Calu3 (cell line): ENCODE measurements at places on chromosomes 4 and X. TPM values are rescaled to one million over a fixed set of nuclear protein-coding genes. Genes with fewer than 3 reads are reported as not detected.

Gene KLKB1
- 2.6 and 2.9 TPM in 2 replicates for total RNA-seq

DNA sequence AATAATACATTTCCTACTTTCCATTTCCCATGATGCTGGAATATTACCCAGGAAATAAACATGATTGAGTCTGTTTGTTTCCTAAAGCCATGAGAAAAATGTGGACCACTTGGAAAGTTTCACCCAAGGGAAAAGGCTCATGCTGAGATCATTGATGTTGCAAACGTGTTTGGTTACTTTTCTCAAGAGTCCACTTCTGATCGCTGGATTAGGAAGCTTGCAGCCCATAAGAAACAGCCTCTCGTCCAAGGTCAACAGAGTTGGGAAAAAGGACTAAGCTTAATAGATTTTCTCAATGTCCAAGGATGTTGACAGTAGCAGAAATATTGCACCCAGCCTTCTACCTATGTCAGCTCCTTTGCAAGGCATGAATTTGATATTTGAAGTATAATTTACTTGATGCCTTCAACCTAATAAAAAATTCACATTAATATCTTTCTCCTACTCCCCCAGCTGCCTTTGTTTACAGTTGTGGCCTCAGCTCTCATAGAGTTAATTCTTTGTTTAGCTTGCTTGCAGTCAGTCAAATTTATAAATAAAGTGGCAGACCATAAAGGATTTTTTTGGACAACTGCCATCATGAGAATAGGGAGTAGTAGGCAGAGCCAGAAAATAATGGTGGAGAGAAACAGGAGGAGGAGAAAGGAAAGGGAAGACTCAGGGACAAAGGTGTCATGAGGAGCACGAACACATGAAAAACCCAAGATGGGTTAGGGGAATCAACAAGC lies 65.6 kb upstream of the BLTP1 start:
- H3K4me1 ChIP-seq: no peaks in the 10 kb centered on the region
- peaks cover 8% of the 10 kb centered on the region for H3K27me3 ChIP-seq
- DNase-seq: no peak
- H3K36me3 ChIP-seq: no peaks in the 10 kb centered on the region
- no peak overlapping the region for H3K27ac ChIP-seq

Gene NHS
- total RNA-seq: 14.7 and 19.5 TPM in 2 replicates

GRCh38 chr4:163195247-163195765 lies 28.6 kb upstream of the NAF1 start:
- H3K27me3 ChIP-seq: no peaks in the 10 kb centered on the region
- H3K36me3 ChIP-seq: no peaks in the 10 kb centered on the region
- H3K27ac ChIP-seq: no peak overlapping the region

GRCh38 chr4:23890369-23891063 lies 669 bp upstream of the PPARGC1A start:
- peak overlapping the region; percentile 88 for H3K4me3 ChIP-seq
- peaks cover 21% of the 10 kb centered on the region for H3K4me1 ChIP-seq
- peak overlapping the region; percentile 57 for H3K27ac ChIP-seq
- no peaks in the 10 kb centered on the region for H3K27me3 ChIP-seq
- peaks cover 29% of the 10 kb centered on the region for H3K36me3 ChIP-seq
- DNase-seq: no peak

- H3K27me3 ChIP-seq: no peaks in the 10 kb centered on the region
- H3K4me1 ChIP-seq: no peaks in the 10 kb centered on the region
- no peak overlapping the region for H3K4me3 ChIP-seq
- no peak overlapping the region for H3K27ac ChIP-seq
- no peaks in the 10 kb centered on the region for H3K36me3 ChIP-seq
- DNase-seq: no peak
Observed at GRCh38 chr4:153409924-153410501, 56.1 kb upstream of the TMEM131L start.

Gene SASH3
- not detected in 2 replicates for total RNA-seq

GRCh38 chr4:104716584-104716983 lies 221.9 kb upstream of the CXXC4 start:
- H3K4me1 ChIP-seq: no peaks in the 10 kb centered on the region
- no peak for DNase-seq
- H3K36me3 ChIP-seq: no peaks in the 10 kb centered on the region
- no peak overlapping the region for H3K27ac ChIP-seq
- H3K4me3 ChIP-seq: no peak overlapping the region

DNA sequence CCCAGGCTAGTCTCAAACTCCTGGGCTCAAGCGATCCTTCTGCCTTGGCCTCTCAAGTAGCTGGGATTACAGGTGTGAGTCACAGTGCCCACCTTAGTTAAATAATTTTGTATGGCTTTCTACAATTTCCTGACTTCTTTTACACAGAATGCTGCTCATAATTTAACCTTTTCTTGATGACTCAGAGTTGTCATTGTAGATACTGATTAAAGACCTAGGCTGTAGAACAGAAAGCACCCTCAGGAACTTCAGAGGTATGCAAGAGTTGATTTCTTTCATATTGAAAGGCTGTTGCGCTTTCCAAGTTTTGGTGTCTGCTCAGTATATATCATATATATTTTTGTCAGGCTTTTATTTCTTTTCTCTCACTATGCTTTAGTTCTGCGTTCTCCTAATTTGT lies 21.1 kb upstream of the GPR34 start:
- peaks cover 8% of the 10 kb centered on the region for H3K36me3 ChIP-seq
- no peak overlapping the region for H3K4me3 ChIP-seq
- H3K4me1 ChIP-seq: peaks cover 48% of the 10 kb centered on the region
- DNase-seq: no peak

DNA sequence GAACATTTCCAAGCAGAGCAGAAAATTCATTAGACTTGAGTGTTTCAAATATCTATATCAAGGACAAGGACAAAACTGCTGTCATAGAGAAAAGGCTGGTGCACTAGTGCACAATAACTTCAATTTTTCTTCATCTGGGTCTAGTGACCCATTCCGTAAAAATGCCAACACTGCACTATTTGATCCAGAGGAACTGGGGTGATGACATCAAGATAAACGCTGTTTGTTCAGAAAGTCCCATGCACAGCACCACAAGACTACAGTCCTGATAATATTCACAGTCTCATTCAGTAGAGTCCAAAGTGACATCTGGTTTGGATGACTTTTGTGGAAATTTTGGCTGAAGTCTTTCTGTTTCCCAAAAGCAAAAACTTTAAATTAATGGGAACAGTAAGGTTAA lies 303.5 kb upstream of the GALNT7 start:
- no peak overlapping the region for H3K27ac ChIP-seq
- no peak overlapping the region for H3K4me3 ChIP-seq
- no peaks in the 10 kb centered on the region for H3K4me1 ChIP-seq
- H3K27me3 ChIP-seq: no peaks in the 10 kb centered on the region

Gene XAGE1A
- not detected in 2 replicates for total RNA-seq

DNA sequence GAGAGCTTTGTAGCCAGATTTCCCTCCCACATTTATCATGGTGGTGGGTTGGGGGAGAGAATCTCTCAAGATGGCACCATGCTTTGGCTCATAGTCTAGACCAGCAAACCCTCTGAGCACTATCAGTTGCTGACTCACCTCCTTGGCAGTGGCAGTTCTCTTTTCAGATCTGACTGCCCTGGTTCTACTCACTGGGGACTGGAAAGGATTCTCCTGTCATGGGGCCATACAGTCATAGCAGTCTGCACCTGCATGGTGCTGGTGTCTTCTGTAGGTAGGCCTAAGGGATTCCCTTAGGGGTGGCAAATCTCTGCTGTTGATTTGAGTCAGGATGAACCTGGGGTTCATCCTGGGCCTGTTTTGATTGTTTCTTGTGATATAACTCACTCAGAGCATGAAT lies 2.6 kb downstream of the TEX13B start:
- DNase-seq: no peak
- no peak overlapping the region for H3K4me3 ChIP-seq
- no peaks in the 10 kb centered on the region for H3K36me3 ChIP-seq
- no peak overlapping the region for H3K27ac ChIP-seq
- H3K4me1 ChIP-seq: no peaks in the 10 kb centered on the region

- H3K4me1 ChIP-seq: no peaks in the 10 kb centered on the region
- DNase-seq: no peak
- peak overlapping the region; percentile 55 for H3K4me3 ChIP-seq
- peaks cover 83% of the 10 kb centered on the region for H3K27me3 ChIP-seq
- H3K27ac ChIP-seq: no peak overlapping the region
Observed at GRCh38 chr4:4386296-4386735, 586 bp upstream of the NSG1 start.

Gene HPGD
- total RNA-seq: 4.0 and 4.5 TPM in 2 replicates

- H3K36me3 ChIP-seq: no peaks in the 10 kb centered on the region
- H3K27me3 ChIP-seq: no peaks in the 10 kb centered on the region
- H3K4me3 ChIP-seq: no peak overlapping the region
- no peaks in the 10 kb centered on the region for H3K4me1 ChIP-seq
Observed at GRCh38 chrX:109374262-109374960, 107.5 kb downstream of the GUCY2F start.

- H3K4me3 ChIP-seq: no peak overlapping the region
- no peaks in the 10 kb centered on the region for H3K27me3 ChIP-seq
- H3K36me3 ChIP-seq: peaks cover 22% of the 10 kb centered on the region
- no peak overlapping the region for H3K27ac ChIP-seq
- peaks cover 40% of the 10 kb centered on the region for H3K4me1 ChIP-seq
Observed at GRCh38 chr4:184380707-184381106, 93.6 kb downstream of the IRF2 start.

DNA sequence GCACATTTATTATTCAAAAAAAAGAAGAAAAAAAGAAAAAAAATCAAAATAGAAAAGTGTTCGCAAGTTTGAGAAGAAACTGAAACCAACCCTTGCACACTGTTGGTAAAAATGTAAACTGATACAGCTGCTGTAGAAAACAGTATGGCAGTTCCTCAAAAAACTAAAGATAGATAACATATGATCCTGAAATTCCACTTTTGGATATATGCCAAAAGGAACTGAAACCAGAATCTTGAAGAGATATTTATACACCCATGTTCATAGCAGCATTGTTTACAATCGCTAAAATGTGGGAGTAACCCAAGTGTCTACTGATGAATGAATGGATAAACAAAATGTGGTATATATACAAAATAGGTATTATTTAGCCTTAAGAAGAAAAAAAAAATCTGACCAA lies 155.4 kb downstream of the TBCK start:
- DNase-seq: no peak
- H3K4me3 ChIP-seq: no peak overlapping the region
- H3K4me1 ChIP-seq: no peaks in the 10 kb centered on the region
- H3K27ac ChIP-seq: no peak overlapping the region
- no peaks in the 10 kb centered on the region for H3K27me3 ChIP-seq

Gene HTN3
- not detected in 2 replicates for total RNA-seq

DNA sequence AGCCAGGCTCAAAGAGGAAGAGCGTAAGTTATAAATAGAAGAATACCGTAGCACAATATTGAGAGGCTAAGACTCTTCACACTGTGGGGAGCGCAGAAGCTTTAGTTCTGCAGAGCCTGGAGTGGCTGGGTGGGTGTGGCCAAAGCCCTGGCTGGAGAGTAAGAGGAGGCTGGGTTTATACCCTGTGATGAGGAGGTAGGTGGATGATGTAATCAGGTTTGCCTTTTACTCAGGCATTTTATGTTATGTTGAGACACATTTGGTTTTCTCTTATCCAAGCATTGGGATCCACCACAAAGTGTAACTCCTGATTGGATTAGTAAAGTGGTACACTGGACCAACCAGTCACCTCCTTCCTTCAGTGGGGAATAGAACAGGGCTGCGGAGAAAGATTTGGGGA lies 13.9 kb downstream of the CDS1 start:
- H3K27ac ChIP-seq: peak overlapping the region; percentile 97
- peaks cover 6% of the 10 kb centered on the region for H3K36me3 ChIP-seq
- H3K4me3 ChIP-seq: no peak overlapping the region
- H3K27me3 ChIP-seq: no peaks in the 10 kb centered on the region

- H3K27ac ChIP-seq: no peak overlapping the region
- peaks cover 4% of the 10 kb centered on the region for H3K4me1 ChIP-seq
- no peak for DNase-seq
- H3K36me3 ChIP-seq: no peaks in the 10 kb centered on the region
Observed at GRCh38 chr4:82728301-82728700, 70.3 kb downstream of the SCD5 start.

Gene SOX3
- not detected in 2 replicates for total RNA-seq

- H3K4me3 ChIP-seq: no peak overlapping the region
- H3K4me1 ChIP-seq: no peaks in the 10 kb centered on the region
- no peak for DNase-seq
- no peak overlapping the region for H3K27ac ChIP-seq
- H3K27me3 ChIP-seq: no peaks in the 10 kb centered on the region
Observed at GRCh38 chr4:89249313-89249712, 58.3 kb downstream of the GPRIN3 start.

DNA sequence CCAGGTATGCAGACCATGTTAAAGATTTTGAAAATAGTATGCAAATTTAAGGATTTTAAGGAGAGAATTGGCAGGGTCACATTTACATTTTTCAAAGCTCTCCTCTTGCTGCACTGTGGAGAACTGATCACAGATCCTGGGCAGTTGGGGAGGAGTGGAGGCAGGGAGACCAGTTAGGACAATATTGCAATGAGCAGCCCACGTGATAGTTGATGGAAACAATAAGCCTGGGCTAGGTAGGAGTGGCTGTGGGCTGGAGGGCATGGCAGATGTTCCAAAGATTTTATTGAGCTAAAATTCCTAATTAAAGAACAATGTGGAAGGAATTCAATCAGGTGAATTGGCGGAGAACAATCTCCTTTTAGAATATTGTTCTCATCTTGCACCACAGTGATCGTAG lies 50.6 kb downstream of the ENPEP start:
- no peaks in the 10 kb centered on the region for H3K27me3 ChIP-seq
- H3K4me3 ChIP-seq: no peak overlapping the region
- H3K4me1 ChIP-seq: no peaks in the 10 kb centered on the region
- DNase-seq: no peak
- no peaks in the 10 kb centered on the region for H3K36me3 ChIP-seq
- no peak overlapping the region for H3K27ac ChIP-seq

GRCh38 chr4:152951348-152951747 lies 15.2 kb downstream of the FHDC1 start:
- peak overlapping the region; percentile 69 for H3K27ac ChIP-seq
- peaks cover 5% of the 10 kb centered on the region for H3K36me3 ChIP-seq
- peaks cover 14% of the 10 kb centered on the region for H3K4me1 ChIP-seq
- no peak for DNase-seq
- H3K27me3 ChIP-seq: no peaks in the 10 kb centered on the region

Gene NKAP
- total RNA-seq: 9.8 and 10.0 TPM in 2 replicates

- H3K36me3 ChIP-seq: no peaks in the 10 kb centered on the region
- no peak overlapping the region for H3K4me3 ChIP-seq
- no peaks in the 10 kb centered on the region for H3K4me1 ChIP-seq
- no peak for DNase-seq
- H3K27ac ChIP-seq: no peak overlapping the region
Observed at GRCh38 chr4:37160653-37161052, 83.9 kb upstream of the NWD2 start.

Gene IL13RA2
- not detected in 2 replicates for total RNA-seq

Gene NHSL2
- total RNA-seq: 0.09 and 0.27 TPM in 2 replicates

- H3K4me3 ChIP-seq: no peak overlapping the region
- H3K4me1 ChIP-seq: no peaks in the 10 kb centered on the region
- no peaks in the 10 kb centered on the region for H3K36me3 ChIP-seq
- H3K27ac ChIP-seq: no peak overlapping the region
- peaks cover 30% of the 10 kb centered on the region for H3K27me3 ChIP-seq
Observed at GRCh38 chrX:70970482-70970995, 39.6 kb upstream of the SLC7A3 start.

DNA sequence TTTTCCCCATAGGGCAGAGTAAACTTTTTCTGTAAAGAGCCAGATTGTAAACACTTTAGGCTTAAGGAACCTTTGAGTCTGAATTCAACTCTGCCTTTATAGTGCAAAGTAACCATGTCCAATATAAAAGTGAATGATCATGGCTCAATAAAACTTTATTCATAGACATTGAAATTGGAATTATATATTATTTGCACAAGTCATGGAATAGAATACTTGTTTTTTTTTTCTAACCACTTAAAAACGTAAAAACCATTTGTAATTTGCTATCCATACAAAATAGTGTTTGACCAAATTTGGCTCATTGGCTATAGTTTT lies 54.1 kb upstream of the MYOZ2 start:
- H3K4me3 ChIP-seq: no peak overlapping the region
- H3K4me1 ChIP-seq: peaks cover 27% of the 10 kb centered on the region
- no peaks in the 10 kb centered on the region for H3K27me3 ChIP-seq
- no peak for DNase-seq

Gene GABRA4
- not detected in 2 replicates for total RNA-seq
